ENCODE measurements at places on chromosomes 6 and 20.
A peak's percentile ranks its signal among the peaks of the same experiment; 100 is the strongest.

DNA sequence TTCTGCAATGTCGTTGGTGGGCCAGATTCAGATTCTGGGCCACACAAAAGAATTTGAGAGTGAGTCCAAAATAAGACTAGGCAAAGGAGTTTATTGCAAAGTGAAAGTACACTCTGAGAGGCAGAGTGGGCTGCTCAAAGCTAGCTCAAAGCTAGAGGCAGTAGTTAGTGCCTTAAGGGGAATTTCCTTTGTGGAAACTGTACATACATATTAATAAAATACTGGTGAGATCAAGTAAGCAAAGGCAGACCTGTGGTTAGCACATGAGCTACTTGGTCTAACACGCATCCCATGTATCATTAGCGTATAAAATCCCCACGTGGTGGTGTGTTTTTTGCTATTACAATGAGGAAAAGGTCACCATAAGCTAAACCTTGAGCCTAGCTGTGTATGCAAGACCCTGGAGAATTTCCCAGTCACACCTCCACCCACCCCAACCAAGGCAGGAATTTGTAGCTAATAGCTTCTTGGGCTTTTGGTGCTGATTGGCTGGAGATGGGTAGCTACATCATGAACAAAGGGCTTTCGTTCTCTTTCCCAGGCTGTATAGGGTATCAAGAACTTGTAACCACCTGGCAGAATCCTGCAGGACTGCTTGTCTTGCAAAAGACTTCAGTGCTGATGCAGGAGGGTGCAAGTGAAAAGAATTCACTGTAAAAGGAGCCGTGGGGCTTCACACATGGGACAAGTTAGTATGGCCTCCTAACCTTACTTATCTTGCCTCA, 14.7 kb upstream of the TRIM26 start:
- DNase-seq = no peak

DNA sequence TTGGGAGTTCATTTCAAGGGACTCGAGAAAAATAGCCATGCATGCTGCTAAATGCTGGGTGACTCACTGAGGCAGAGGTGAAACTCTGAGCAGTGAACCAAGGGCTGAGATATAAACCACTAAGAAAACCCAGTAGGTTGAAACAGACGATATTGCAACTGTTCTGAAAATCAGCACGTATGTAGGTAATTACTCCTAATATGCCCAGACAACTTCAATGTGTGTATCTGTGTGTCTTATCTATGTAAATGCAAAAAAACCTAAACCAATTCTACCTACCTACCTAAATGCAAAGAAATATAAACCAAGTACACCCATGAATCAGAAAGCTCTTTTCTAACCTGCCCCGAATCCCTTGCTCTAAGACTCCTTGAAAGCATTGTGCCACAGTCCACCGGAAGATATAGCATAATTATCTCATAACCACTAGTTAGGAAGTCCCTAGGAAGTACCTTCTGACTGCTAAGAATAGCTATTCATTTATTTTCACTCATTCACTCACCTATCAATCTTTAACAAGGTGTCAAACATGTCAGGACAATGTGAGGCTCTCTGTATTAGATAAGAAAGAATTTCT, 458.7 kb upstream of the RUNX2 start:
- no peak for DNase-seq

DNA sequence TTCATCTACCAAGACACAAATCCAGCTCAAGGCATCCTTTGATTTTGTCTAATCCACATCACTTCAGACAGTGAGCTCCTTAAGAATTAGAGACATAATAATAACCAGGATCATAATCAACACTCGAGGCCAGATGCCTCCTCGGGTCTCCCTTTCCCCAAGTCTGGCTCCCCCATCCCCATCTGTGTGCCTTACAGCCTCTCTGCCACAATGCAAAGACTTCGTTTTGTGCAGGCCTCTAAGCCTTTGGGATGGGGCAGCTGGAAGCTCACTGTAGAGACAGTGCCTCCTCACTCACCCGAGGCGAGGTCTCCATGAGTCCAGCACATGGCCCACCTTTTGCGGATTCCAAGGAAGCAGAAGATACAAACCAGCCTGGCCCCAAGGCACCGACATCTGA, 30.3 kb downstream of the LRFN2 start:
- no peak for DNase-seq

- DNase-seq = peak; percentile 53
Observed at GRCh38 chr20:44572551-44573500, 9.6 kb upstream of the PKIG start.

- DNase-seq = no peak
Observed at GRCh38 chr6:154841109-154841508, 107.9 kb downstream of the SCAF8 start.

GRCh38 chr6:7896465-7896987, 14.1 kb downstream of the TXNDC5 start:
- DNase-seq = no peak

DNA sequence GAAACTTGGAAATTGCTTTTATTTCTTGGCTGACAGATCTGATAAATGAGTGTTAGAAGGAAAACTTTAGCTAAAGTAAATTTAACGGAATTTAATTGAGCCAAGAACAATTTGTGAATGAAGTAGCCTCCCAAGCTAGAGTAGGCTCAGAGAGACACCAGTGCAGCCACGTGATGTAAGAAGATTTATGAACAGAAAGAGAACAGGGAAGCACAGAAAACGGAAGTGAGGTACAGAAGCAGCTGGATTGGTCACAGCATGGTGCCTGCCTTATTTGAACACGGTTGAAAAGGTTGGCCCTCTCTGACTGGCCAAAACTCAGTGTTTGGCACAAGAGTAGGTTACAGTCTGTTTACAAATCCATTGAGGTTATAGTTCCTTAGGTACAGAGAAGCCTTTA, 29.5 kb upstream of the IFNGR1 start:
- no peak for DNase-seq

GRCh38 chr20:63180569-63181185, 35.3 kb downstream of the YTHDF1 start:
- DNase-seq = no peak

DNA sequence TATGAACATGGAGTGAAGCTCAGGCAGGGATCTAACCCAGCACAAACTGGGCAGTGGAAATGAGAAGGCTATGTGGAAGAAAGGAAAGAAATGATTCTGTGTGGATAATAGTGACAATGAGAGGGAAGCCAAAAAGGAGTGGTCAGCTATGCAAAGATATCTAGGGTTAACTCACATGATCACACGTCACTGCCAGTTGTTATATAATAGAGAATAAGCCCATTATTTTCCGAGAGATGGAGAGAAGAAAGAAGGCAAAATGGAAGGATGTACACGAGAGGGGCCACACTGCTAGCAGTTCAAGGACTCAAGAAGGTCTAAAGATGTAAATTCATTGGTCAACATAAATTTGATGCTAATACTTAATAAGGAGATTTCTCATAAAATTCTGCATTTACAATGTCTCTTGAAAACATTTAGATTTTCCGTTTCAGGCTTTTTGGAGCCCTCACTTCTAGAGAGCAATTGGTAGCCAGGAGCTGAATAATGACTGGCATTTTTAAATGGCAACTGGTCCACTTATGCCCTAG, 18.8 kb upstream of the RCAN2 start:
- DNase-seq = no peak

DNA sequence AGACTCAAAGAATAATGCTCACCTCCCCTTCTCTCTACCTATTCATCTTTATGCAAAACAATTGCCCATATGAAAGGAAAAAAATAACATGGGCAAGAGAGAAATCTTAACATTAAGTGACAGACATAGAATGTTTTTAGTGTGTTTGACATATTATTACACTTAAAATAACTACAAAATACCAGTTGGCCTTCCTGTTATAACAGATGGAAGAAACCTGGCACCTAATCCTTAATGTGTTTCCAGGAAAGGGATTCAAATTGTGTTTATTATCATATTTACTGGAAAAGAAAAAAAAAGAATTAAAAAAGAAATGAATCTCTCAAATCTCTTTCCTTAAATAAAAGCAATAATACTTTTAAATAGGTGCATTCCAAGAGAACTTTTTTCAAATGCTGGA, 158.6 kb downstream of the LAMP5 start:
- no peak for DNase-seq

- peak; percentile 87 for DNase-seq
Observed at GRCh38 chr6:27772261-27773001, 139.8 kb downstream of the OR2B2 start.

DNA sequence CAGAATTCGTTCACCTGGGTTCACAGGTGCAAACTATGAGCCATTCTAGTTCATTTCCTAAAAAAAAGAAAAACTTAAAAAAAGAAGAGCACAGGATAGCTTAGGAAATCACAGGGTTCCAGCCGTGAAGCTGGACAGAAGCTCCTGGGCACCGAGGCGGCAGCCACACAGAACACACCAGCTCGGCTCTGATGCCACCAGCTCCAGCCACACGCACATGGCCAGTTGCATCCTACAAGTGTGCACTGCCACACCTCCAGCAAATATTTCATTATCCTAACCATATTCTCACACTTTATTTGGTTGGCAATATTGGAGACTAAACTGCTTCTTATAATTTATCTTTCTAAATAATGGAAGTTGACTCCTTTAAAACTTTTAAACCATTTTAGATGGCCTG, 26.2 kb upstream of the AFDN start:
- DNase-seq = no peak

- DNase-seq = no peak
Observed at GRCh38 chr6:28901831-28902230, 22.0 kb downstream of the TRIM27 start.

DNA sequence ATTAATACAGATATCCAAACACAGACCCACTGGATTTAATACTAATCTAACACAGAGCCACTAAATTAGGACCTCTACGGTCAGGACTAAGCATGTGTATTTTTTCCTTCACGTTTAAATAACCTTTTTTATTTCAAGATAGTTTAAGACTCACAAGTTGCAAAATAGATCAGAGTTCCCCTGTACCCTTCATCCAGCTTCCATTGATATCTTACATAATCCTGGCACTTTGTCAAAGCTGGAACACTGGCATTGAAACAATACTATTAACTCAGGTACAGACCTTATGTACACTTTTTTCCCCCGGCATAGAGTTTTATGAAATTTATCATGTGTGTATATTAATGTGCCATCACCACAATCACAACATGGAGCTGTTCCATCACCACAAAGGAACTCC, 2.1 kb downstream of the C6orf163 start:
- no peak for DNase-seq

DNA sequence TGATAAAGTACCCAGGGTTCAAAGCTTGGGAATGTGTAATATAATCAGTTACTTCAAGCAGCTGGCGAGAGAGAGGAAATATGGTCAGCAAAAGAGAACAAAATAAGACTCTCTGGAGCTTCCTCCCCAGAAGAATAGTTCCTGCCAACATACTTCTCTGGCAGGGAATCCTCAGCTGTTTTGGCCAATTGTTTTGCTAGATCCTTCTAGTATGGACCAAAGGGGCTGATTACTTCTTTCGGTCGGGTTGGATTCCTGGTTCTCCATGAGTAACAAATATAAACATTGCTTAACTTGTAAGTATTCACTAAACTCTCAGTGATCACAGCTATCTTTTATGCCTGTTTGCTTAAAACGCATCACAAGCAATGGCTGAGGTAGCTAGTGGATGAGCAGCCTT, 31.4 kb upstream of the FBXO9 start:
- peak; percentile 32 for DNase-seq

DNA sequence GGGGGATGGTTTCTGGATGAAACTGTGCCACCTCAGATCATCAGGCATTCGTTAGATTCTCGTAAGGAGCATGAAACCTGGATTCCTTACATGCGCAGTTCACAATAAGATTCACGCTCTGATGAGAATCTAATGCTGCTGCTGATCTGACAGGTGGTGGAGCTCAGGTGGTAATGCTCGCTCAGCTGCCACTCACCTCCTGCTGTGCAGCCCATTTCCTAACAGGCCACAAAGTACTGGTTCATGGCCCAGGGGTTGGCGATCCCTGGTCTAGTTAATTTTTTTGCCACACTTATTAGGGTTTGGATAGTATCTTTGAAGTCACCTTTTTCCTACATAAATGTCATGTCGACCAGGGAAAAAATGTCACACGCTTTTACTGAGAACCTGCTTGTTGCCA, 96.8 kb upstream of the MLIP start:
- DNase-seq = no peak

GRCh38 chr6:52482903-52483670, 62.9 kb downstream of the EFHC1 start:
- no peak for DNase-seq

DNA sequence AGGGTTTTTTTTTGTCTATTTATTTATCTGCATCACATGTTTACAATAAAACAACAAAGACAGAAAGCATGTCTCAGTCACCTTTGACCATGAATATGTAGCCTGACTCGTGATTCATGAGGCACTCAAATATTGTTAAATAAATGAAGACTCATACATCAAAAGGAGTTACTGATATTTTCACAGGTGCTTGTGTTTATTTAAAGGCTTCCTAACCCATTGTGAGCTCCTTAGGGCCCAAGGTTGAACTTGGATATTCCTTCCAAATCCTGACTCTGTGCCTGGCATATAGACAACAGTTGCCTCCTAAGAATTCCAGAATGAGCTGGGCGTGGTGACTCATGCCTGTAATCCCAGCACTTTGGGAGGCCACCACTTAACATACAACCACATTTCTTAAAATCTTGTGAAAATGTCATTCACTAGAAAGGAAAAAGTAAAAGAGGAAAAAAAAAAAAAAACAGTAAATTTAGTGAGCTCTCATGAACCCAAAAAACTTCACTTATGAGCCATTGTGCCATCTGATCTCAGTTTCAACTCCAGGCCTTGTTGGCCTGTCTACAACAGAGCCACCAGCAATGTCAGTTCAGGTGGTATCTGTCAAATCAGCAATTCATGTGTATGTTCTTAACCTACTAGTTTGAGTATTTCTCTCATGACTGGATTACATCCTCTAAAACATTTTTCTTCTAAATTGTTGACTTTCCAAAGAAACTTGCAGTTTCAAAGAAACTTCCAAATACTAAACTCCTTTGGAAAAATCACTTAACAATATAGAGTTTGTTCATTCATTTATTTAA, 162.7 kb upstream of the MARCKS start:
- no peak for DNase-seq

DNA sequence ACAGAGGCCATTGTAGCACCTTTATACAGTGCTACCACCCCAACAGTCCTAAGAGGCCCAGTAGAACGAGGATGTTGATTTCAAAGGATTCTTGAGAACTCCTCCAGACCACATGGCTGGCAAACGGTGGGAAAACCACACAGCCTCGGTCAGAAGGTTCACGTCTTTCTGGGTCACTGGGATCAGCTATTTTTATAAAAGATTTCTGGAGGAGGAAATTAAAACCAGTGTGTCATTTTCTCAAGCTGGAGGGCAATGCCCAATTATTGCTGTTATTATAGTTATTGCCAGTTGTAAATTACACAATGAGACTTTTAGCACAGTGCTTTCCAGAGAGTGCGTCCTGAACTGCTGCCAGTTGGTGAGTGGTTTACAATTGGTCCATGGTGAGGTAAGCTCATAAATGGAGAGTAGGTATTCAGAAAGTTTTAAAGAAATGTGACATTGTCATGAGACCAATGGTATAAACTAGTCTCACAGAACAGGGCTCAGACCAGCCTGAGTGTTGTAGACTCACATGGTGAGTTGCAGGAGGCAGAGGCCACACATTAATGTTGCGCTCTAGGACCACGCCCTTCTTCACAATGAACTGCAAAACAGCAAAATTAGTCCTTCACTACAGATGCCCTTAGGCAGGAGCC, 8.4 kb upstream of the PPP1R14C start:
- DNase-seq = no peak

GRCh38 chr6:157157258-157157657, 166.1 kb downstream of the TMEM242 start:
- no peak for DNase-seq
